ENCODE measurements at places on chromosomes 7 and 10.

GRCh38 chr7:3194501-3195141 lies 106.4 kb upstream of the SDK1 start:
- no peak for DNase-seq

GRCh38 chr7:149196705-149197171 lies 1.4 kb downstream of the ZNF282 start:
- no peak for DNase-seq

- DNase-seq = no peak
Observed at GRCh38 chr7:139582130-139582650, 58.7 kb downstream of the CLEC2L start.

- no peak for DNase-seq
Observed at GRCh38 chr10:102431452-102432124, 786 bp downstream of the CUEDC2 start.

DNA sequence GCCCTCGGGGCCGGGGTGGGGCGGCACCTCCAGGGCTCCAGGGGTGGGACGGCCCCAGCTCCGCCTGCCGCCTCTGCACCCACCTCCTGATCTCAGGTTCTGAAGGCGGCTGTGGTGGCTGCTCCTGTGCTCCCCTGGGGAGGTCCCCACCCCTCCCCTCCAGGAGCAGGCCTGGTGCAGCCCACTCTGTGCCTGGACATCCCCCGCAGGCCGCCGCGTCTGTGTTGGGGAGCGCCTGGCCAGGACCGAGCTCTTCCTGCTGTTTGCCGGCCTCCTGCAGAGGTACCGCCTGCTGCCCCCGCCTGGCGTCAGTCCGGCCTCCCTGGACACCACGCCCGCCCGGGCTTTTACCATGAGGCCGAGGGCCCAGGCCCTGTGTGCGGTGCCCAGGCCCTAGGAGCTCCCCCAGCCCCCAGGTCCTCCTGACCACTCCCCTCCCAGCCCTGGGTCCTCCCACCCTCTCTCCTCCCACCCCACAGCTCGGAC lies 5.5 kb downstream of the CYP2W1 start:
- no peak for DNase-seq

DNA sequence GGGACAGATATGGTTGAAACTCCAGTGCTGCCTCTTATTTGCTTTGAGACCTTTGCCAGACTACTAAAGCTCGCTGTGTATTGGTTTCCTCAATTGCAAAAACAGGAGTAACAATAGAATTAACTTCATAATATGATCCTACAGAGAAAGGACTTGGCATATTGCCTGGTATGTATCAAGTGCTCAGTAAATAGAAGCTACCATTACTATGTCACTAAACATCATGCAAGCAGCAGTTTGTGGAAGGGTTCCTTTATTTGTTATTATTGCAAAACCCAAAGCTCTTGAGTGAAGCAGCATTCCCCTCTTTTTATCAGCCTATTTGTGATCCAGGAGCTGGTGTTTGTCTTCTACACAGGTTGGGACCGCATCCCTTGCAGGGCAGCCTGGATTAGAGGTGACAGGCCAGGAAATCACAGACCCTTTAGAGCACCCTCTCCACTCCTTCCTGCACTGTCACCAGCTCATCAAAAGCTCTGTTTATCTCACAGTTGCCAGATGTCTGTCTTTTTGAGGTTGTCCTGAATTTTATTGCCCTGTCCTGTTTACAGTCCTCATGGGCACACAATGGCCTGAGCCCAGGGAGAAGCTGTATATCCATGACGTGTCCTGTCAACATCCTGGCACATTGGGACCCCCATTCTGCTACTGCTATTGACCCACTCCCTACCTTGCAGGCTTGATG lies 121.5 kb downstream of the SNX10 start:
- no peak for DNase-seq

- no peak for DNase-seq
Observed at GRCh38 chr7:29642494-29643155, 79.0 kb downstream of the PRR15 start.

GRCh38 chr10:8380833-8381496 lies 326.5 kb downstream of the GATA3 start:
- DNase-seq = no peak

DNA sequence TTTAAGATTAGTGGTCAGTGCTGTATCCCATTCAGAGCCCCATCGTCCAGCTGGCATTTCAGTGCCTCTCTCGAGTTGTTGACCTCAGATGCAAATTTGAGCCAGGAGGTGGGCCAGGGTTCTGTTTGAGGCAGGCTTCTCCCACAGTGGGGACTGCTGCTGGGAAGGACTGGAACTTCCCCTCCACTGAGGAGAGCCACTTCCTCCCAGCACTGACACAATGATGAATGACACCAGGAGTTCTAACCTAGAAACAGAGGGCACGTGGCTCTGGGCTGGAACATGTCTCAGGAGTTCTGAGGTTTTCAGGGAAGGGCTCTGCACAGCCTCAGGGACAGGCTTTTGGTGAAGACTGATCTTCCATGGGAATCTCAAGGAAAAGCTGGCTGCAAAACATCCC lies 18.3 kb upstream of the BTBD16 start:
- no peak for DNase-seq

DNA sequence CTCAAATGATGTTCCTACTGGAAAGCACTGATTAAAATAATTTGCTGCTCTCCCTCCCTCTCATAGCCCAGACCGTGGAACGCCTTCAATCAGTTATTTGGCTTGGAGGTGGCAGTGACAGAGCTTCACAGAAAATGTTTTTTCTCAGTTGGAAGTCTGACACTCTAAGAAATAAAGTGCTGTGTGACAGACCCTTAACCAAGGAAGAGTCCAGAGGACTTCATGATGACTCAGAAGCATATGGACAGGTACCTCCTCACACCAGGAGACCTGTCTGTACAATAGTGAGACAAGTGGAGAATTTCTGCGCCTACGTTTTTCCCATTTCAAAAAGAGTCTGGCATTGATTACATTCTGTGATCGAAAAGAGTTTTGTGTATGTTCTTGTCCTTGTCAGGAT lies 295.5 kb downstream of the DOCK4 start:
- DNase-seq = no peak

GRCh38 chr7:70634610-70635068 lies 497.3 kb upstream of the GALNT17 start:
- no peak for DNase-seq

DNA sequence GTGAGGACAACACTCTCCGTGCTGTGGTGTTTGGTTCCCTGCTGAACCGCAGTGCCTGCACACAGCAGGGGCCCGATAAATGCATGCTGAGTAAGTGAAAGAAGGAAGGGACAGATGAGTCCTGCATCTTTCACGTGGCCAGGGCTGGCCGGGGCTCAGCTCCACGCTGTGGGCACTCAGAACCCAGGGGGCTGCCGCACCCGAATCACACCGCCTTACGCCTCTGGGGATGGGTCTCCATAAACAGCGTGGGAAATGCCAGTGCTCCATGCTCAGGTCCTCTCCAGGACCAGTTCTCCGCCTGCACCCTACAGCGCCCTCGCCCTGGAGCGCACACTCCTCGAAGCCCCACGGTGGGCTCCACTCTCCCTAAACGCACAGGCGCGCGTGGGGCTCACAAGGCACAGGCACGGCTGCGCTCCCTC lies 38.1 kb downstream of the RASGEF1A start:
- DNase-seq = no peak

- DNase-seq = no peak
Observed at GRCh38 chr7:55021053-55021452, 2.2 kb downstream of the EGFR start.

DNA sequence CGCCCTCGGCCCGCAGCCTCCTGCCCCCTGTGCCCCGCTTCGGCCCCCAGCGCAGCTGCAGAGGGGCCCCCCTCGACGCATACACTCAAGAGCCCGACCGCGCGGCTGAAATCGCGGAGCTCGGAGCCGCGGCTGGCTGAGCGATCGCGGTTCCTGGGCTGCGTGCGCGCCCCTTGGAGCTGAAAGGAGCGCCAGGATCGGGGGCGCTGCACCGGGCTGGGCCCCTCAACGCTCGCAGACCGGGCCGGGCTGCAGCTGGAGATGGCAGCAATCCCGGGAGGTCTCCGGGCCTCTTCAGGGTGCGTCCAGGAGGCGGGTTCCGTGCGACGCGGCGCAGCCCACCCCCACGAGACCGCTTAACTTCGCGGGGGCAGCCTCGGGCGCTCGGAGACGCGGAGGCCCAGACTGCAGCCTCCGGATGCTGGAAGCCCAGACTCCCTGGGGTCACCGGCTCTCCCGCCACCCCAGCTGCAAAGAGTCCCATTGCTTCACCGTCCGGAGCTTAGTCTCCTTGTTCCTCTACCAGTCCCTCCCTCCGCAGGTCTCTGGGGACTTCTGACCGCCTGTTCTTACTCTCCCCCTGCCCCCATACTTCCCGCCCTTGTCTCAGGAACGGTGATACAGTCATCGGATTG lies 73.0 kb upstream of the LRRC4 start:
- no peak for DNase-seq

- DNase-seq = no peak
Observed at GRCh38 chr7:139820089-139820488, 9.0 kb upstream of the TBXAS1 start.

- DNase-seq = no peak
Observed at GRCh38 chr10:119680050-119680449, 28.9 kb downstream of the BAG3 start.

GRCh38 chr7:157282141-157282801 lies 54.5 kb upstream of the DNAJB6 start:
- DNase-seq = no peak

DNA sequence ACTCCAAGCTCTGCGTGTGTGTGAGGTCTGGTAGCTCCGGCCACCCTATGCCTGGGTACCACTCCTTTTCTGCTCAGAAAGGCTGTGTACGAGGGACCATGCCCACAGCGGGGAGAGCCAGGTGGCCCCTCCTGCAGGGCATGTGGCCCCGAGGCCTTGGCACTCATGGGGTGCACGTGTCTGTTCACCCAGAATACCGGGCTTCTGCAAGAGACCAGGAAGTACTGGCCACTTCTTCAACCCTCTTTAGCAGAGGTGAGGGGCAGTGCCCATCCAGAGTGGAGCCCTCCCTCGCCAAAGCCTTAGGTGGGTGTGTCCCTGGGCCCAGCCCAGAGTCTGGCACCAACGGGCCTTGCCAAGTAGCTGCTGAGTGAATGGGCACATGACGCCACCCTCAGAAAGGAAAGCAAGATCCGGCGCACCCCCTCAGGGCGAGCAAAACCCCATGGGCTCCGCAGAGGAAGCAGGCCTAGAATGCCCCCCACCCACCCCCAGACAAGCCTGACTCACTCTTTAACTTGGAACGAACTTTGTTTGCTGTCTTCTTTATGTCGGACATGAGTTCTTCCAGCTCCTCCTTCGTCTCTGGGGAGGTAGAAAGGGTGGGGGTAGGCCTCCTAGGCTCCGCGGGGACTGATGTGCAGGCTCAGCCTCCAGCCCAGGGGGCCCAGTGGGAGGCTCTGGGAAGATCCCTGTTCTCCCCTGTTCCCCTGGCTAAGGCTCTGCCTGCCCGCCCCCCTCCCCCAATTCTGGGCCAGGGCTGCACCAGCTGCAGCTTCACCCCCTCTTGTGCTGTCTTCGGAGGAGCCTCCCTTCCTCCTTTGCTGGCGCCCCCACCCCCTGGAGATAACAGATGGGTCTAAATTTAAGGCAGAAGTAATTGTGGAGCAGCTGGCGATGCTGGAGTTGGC lies 14.6 kb downstream of the STX1A start:
- DNase-seq = no peak

GRCh38 chr7:30214651-30215137 lies 69.7 kb upstream of the ZNRF2 start:
- DNase-seq = no peak
